C1 segment of cervical spinal cord (tissue), 14 donors: ENCODE measurements at places on chromosomes 5 and 9.
A peak's percentile ranks its signal among the peaks of the same experiment; 100 is the strongest.

GRCh38 chr9:113623851-113624485 is 160.4 kb downstream of the RGS3 start:
- no peak for DNase-seq

DNA sequence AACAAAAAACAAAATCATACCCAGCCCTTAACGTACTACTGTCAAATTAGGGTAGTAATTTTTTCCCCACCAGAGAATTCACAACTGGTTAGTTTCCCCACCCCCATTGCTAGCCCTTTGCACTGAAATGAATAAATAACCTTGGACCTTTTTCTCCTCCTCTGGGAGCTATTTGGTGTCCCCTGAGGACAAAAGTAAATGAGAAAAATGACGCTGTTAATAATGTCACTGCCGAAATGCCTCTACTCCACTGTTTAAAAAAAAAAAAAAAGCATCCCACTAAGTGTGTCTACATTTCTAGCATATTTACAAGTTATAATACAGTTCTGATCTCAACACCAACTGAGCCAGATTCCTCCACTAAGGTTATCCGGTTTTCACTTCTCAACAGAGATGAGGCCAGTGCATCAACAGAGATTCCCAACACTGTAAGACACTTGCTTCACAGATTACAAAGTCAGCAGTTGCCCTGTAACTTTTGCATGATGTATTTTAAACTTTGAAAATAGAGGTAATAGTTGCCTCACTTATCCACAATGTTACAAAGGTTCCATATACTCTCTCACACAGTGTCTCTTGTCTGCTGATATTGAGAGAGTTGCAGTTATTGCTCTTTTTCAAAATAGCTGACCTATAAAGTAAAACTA is 5.1 kb upstream of the NFIB start:
- DNase-seq: no peak

DNA sequence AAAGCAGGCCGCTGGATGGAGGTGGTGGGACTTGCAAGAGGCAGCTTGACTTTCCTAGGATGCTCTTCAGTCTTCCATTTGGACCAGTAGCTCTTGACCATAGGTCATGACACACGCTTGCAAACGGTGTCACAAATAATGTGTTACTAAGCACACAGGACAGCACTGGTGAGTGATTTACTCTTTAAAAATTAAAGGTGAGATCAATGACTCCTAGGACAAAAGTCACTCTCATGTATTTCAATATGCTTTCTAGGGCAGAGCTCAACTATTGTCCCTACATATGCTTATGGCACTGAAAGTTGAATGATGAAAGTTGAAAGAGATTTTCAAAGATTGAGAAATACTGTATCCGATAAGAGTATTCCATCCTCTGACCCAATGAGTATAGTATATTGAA is 496.7 kb downstream of the EBF1 start:
- no peak for DNase-seq

DNA sequence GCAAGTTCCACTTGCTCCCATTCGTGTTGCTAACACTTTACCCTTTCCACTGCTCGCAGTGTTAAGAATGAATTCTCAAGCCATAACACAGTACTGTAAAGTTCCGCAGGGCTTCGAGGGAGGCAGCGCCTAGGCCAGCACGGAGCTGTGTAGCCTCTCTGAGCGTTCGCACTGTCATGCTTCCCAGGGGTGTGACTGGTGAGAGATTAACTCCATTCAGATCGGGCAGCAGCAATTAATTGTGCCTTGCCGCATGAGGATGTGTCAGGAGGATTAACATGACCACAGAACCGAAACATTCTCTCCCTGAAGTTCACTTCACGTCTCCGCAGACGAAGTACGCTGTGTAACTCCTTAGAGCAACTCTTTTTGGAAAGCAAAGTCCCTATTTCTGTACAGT is 23.2 kb downstream of the ZBTB34 start:
- DNase-seq: peak; percentile 7

GRCh38 chr5:51018423-51018822 is 352.0 kb downstream of the PARP8 start:
- DNase-seq: no peak

DNA sequence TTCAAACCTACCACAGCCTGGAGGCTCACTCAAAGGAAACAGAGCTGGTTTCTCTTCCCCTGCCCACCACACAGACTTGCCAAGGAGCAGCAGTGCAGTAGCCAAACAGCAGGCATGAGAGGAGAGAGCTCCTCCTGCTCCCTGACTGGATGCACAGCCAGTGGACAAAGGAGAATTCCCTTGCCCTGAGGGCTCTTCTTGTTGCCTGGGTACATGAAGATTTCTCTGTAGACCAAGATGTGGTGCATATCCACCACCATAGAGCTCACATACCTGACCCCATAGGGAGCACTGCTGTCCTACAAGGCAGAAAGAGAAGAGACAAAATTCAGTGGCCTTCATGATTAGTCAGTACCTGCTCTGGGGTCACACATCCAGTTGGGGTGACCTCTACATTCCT is 56.3 kb upstream of the SPATA31E1 start:
- DNase-seq: no peak

GRCh38 chr9:135230386-135230765 is 142.9 kb downstream of the OLFM1 start:
- no peak for DNase-seq

DNA sequence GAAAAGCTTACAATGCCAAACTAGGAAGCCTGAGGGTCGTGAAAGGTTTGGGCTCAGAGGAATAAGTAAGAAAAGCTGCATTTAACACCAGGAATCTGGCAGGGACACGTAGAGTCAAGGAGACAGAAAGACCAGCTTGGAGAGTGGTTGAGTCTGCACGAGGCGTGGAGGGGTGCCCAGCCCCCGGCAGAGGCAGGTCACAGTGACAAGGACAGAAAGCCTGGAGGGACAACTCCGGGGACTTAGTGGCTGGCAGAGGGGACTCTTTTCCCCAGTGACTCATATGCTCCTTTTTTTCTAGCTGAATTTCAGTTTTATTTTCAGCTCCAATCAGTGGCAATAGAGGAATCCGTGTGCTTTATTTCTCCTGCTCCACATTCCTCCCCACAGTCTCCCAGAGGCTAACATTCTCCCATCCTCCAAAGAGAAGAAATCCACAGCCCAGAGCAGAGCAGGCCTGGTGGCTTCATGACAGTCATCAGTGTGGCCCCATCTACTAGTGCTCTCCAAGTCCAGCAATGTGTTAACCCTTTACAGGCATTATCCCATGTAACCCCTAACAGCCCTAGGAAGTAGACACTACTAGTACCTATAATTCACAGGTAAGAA is 80.7 kb downstream of the KCNIP1 start:
- DNase-seq: peak; percentile 40

GRCh38 chr9:124279531-124280175 is 21.9 kb downstream of the NEK6 start:
- no peak for DNase-seq

DNA sequence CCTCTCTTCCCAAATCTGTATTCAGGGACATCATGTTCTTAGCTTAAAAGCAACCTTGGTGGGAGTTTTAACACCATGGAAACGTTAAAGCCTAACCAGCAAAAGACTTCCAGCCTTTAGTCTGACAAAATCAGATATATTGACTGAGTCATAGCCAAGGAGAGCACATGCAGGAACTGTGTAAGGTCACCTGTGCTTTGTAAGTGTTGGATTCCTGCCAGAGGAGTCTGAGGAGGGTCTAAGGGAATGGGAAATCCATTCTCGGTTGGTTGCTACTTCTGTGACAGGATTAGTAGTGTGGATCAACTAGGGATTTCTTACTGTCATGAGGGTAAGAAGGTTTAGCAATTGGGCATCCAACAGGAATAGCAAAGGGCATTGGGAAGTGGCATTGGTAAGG is 142.0 kb upstream of the CHD1 start:
- no peak for DNase-seq

DNA sequence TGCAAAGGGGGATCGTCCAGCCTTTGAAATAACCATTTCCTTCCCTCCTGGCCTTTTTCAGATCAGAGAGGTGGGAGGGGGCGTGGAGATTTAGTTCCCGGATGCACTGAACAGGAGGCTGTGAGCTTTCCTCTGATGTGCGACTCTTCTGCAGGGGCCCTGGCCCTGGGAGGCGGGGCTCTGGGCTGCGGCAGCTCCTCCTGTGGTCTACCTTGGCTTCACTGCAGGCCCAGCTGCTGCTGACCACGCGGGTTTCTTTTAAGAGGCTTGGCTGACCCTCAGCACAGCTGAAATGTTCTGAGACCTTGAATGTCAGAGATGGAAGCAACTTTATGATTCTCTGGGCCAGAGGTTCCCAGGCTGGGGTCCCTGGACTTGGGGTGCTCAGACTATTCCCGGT is 27.0 kb upstream of the COL15A1 start:
- no peak for DNase-seq

GRCh38 chr5:18675041-18675440 is 1040.8 kb downstream of the TAF11L14 start:
- DNase-seq: no peak

DNA sequence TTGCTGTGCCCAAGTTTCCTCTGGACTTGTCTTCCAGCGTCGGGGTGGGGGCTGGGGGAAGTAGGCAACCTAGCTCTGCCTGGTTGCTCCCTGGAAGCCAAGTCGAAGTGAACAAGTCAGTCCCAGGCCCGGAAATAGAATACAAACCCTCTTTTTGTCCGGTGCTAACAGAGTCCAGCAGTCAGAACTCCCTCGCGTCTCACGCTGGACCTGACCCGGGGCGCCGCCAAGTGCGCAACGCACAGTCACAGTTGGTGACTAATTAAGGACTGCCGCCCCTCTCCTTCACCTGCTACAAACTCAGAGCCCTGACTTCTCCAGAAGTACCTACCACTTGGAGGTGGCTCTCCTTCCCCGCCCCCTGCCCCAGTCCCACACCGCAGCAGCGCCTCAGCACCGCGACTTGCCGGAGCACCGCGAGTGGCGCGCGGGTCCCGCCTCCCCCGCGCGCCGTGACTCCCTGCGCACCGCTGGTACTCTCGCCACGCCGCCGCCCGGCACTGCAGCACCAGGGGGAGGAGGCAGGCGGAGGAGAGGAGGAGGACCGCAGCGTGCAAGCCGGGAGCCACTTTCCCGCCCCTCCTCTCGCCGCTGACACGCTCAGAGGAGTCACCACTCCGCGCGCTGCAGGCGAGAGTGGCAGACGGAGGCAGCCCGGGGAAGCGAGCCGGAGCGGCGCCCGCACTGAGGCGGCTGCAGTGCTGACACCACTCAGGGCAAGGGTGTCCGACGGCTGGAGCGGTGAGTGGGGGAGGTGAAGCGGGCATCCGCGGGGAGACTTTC is at the start of gene SV2C:
TSS of gene SV2C (plus strand) at position 612 of the 783 bp plus-strand sequence. CDS start 48,368 bp downstream, outside the sequence.
- DNase-seq: no peak
